ENCODE measurements at places on chromosomes 13 and 19.

- peak overlapping the region; percentile 58 for H3K27ac ChIP-seq
- H3K27me3 ChIP-seq, result no peaks in the 10 kb centered on the region
- no peaks in the 10 kb centered on the region for H3K36me3 ChIP-seq
- H3K4me3 ChIP-seq, result no peak overlapping the region
- peak; percentile 53 for DNase-seq
- peaks cover 6% of the 10 kb centered on the region for H3K4me1 ChIP-seq
Measured at GRCh38 chr13:109715902-109716301, 70.5 kb downstream of the IRS2 start.

DNA sequence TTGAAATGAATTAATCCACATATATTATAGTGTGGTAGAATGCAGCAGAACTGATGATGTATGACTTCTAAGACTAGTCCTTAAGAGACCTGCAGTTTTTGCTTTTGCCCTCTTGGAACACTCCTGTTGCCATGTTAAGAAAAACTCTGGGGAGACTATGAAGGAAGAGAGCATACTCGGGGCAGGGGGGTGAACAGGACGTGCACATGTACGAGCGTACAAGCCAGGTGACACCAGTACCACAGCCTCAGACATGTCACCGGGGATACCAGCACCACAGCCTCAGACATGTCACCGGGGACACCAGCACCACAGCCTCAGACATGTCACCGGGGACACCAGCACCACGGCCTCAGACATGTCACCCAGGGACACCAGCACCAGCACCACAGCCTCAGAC lies 15.9 kb upstream of the USPL1 start:
- H3K36me3 ChIP-seq, result no peaks in the 10 kb centered on the region
- DNase-seq, result no peak
- no peaks in the 10 kb centered on the region for H3K27me3 ChIP-seq
- no peak overlapping the region for H3K27ac ChIP-seq
- H3K4me3 ChIP-seq, result no peak overlapping the region
- no peaks in the 10 kb centered on the region for H3K4me1 ChIP-seq

GRCh38 chr19:12513531-12514061 lies 29.0 kb upstream of the ZNF709 start:
- DNase-seq, result no peak
- H3K4me1 ChIP-seq, result no peaks in the 10 kb centered on the region
- H3K27me3 ChIP-seq, result no peaks in the 10 kb centered on the region
- H3K4me3 ChIP-seq, result no peak overlapping the region

GRCh38 chr13:110538632-110539031 lies 22.9 kb downstream of the RAB20 start:
- no peak for DNase-seq
- H3K27ac ChIP-seq, result peak overlapping the region; percentile 59
- H3K36me3 ChIP-seq, result no peaks in the 10 kb centered on the region

GRCh38 chr13:110866491-110867170 lies 48.2 kb downstream of the ANKRD10 start:
- peaks cover 34% of the 10 kb centered on the region for H3K4me1 ChIP-seq
- no peaks in the 10 kb centered on the region for H3K36me3 ChIP-seq
- DNase-seq, result no peak
- no peaks in the 10 kb centered on the region for H3K27me3 ChIP-seq
- peak overlapping the region; percentile 11 for H3K27ac ChIP-seq

DNA sequence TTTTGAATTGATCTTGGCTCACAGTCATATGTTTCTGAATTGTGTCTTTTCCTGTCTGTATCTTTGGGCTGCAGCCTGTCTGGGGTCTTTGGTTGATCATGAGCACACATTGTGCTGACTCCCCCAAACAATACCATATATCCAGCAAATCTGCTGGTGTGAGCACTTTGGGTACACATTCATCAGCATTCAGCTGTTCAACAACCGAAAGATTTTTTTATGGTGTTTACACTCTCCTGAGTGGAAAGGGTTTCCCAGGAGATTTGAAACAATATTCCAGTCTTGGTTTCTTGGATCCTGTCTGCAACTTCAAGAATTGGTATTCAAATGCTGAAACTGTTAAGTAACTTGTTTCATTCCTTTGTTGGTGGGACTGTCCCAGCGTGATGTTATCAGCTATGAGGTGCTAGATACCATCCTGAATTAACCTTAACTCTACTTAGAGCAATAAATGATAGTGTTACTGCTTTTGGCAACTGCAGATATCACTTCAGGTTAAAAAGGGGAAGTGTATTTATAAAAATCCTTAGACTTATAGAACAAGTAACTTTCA lies 78.4 kb upstream of the DIAPH3 start:
- no peak overlapping the region for H3K27ac ChIP-seq
- H3K36me3 ChIP-seq, result no peaks in the 10 kb centered on the region
- DNase-seq, result no peak
- H3K27me3 ChIP-seq, result no peaks in the 10 kb centered on the region

DNA sequence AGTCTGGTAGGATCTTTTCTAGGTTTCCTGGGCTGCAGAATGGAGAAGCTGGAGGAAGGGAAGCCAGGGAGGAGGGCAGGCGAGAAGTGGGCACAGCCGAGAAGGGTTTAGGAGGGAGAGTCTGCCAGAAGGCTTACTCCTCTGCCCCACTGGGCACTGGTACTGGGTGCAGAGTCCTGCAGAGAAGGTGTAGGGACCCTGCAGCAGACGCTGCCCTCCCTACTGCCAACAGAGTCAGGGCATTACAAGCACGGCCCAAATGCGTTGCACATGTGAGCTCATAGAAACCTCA lies 726 bp upstream of the PEPD start:
- peaks cover 9% of the 10 kb centered on the region for H3K4me1 ChIP-seq
- DNase-seq, result no peak
- peak overlapping the region; percentile 67 for H3K27ac ChIP-seq
- no peaks in the 10 kb centered on the region for H3K27me3 ChIP-seq

GRCh38 chr13:41465898-41466320 lies 8.6 kb downstream of the RGCC start:
- peaks cover 21% of the 10 kb centered on the region for H3K36me3 ChIP-seq
- H3K27ac ChIP-seq, result peak overlapping the region; percentile 42
- H3K27me3 ChIP-seq, result no peaks in the 10 kb centered on the region
- peaks cover 9% of the 10 kb centered on the region for H3K4me1 ChIP-seq
- H3K4me3 ChIP-seq, result no peak overlapping the region

GRCh38 chr19:15577184-15577771 lies 37.7 kb upstream of the CYP4F8 start:
- no peak overlapping the region for H3K27ac ChIP-seq
- no peak for DNase-seq
- no peak overlapping the region for H3K4me3 ChIP-seq
- no peaks in the 10 kb centered on the region for H3K27me3 ChIP-seq
- H3K36me3 ChIP-seq, result no peaks in the 10 kb centered on the region

DNA sequence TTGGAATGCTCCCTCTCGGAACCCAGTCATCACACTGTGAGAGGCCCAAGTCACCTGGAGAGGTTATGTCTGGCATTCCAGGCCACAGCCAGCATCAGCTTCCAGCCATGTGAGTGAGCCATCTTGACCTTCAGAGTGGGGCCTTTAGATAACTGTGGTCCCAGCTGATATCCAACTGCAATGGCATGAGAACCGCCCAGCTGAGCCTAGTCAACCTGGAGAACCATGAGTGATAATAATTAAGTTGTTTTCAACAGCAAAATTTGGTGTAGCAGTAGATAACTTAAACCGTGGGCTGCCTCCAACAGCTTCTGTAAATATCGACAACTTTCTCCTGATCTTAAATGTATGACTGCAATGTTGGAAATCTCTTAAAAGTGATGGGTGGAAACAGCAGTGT lies 24.6 kb downstream of the DYRK1B start:
- H3K27ac ChIP-seq, result peak overlapping the region; percentile 33
- H3K4me3 ChIP-seq, result no peak overlapping the region
- DNase-seq, result no peak
- H3K36me3 ChIP-seq, result no peaks in the 10 kb centered on the region
- no peaks in the 10 kb centered on the region for H3K27me3 ChIP-seq

GRCh38 chr19:2164020-2164998 lies 576 bp downstream of the DOT1L start:
- no peak for DNase-seq
- H3K4me3 ChIP-seq, result peak overlapping the region; percentile 96
- H3K4me1 ChIP-seq, result peaks cover 48% of the 10 kb centered on the region

DNA sequence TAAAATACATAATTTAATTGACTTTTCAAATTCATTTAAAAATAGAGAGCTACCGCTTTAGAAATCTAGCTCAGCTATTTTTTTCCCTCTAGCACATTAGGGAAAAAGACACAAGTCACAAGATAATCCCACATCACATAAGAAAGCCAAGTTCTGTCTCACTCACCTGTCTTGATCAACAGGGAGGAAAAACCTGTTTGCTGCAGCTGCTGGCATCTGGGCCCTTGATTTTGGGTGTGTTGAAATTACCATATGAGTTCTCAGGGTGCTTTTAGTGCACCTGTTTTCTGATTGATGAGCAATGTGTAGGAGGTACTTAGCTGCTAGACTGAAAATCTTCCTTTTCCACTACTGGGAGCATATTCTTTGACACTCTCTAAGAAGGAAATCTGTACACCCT lies 53.8 kb downstream of the ZDHHC20 start:
- H3K36me3 ChIP-seq, result no peaks in the 10 kb centered on the region
- no peak overlapping the region for H3K27ac ChIP-seq
- no peaks in the 10 kb centered on the region for H3K4me1 ChIP-seq
- no peaks in the 10 kb centered on the region for H3K27me3 ChIP-seq
- H3K4me3 ChIP-seq, result no peak overlapping the region

GRCh38 chr13:105327581-105328126 lies 1207.8 kb downstream of the EFNB2 start:
- H3K36me3 ChIP-seq, result no peaks in the 10 kb centered on the region
- H3K4me1 ChIP-seq, result no peaks in the 10 kb centered on the region
- no peak overlapping the region for H3K4me3 ChIP-seq
- no peak for DNase-seq
- no peaks in the 10 kb centered on the region for H3K27me3 ChIP-seq

- H3K27ac ChIP-seq, result no peak overlapping the region
- no peaks in the 10 kb centered on the region for H3K4me1 ChIP-seq
- no peaks in the 10 kb centered on the region for H3K36me3 ChIP-seq
- H3K4me3 ChIP-seq, result no peak overlapping the region
Measured at GRCh38 chr13:109406376-109406992, 379.9 kb downstream of the IRS2 start.

- no peaks in the 10 kb centered on the region for H3K36me3 ChIP-seq
- no peak overlapping the region for H3K4me3 ChIP-seq
- no peaks in the 10 kb centered on the region for H3K27me3 ChIP-seq
- H3K27ac ChIP-seq, result no peak overlapping the region
Measured at GRCh38 chr13:25085125-25085742, 10.7 kb upstream of the PABPC3 start.

GRCh38 chr19:57778336-57778735 lies 8.9 kb downstream of the ZNF586 start:
- no peak overlapping the region for H3K4me3 ChIP-seq
- no peak for DNase-seq
- H3K27me3 ChIP-seq, result no peaks in the 10 kb centered on the region
- H3K4me1 ChIP-seq, result peaks cover 13% of the 10 kb centered on the region

DNA sequence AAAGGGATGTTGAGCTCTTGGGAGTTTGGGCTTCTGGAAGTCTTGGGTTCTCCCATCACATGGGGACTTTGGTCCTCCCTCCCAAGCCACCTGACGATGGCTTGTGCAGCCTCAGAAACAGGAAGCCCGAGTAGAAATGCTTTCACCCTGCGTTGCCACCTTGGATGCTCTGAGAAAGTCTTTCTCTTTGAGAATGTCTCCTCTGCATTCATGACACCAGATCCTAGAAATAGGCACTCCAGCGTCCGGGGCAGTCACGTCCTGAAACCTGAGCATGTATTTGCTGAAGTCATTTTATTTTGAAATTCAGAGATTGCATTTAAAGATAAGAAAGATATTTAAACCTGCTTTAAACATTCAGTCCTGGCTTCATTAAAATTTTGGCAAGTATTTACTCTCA lies 34.4 kb downstream of the CUL4A start:
- peak overlapping the region; percentile 35 for H3K27ac ChIP-seq
- H3K4me1 ChIP-seq, result no peaks in the 10 kb centered on the region
- DNase-seq, result no peak
- H3K4me3 ChIP-seq, result no peak overlapping the region
- H3K27me3 ChIP-seq, result no peaks in the 10 kb centered on the region

- DNase-seq, result no peak
- H3K4me1 ChIP-seq, result no peaks in the 10 kb centered on the region
- no peaks in the 10 kb centered on the region for H3K36me3 ChIP-seq
- H3K27me3 ChIP-seq, result no peaks in the 10 kb centered on the region
Measured at GRCh38 chr13:33323801-33324510, 38.4 kb upstream of the STARD13 start.

DNA sequence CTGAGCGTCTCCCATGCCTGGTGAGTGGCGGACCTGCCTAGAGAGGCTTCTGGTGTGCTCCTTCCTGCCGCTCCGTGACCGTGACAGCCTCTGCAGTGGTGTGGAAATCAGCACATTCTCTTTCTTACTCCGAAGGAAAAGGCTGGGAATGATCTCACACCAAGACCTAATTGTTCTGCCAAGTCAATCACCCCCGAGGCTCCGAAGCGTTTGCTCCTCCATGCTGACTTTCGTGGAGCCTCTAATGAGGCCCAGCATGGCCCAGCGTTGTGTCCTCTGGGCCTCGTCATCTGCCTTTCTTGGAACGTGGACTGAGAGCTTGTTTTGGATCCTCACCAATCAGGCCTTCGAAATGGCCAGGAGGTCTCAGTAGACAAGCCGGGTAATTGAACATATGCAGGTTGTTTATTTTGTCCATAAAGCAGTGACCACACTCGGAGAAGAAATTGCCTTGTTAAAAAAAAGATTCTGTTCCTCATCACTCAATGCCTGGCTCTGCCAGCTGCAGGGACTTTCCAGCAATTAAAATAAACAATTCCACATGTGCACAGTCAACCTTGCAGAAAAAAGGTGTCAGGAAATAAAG lies 107.1 kb downstream of the UBL3 start:
- DNase-seq, result peak; percentile 16
- no peaks in the 10 kb centered on the region for H3K36me3 ChIP-seq
- no peak overlapping the region for H3K27ac ChIP-seq
- no peaks in the 10 kb centered on the region for H3K4me1 ChIP-seq
- H3K27me3 ChIP-seq, result no peaks in the 10 kb centered on the region

- H3K27ac ChIP-seq, result no peak within 1 kb of the TSS
- no peaks in the 10 kb centered on the region for H3K27me3 ChIP-seq
- peaks cover 6% of the 10 kb centered on the region for H3K4me1 ChIP-seq
Measured at GRCh38 chr13:46104868-46105267, at the start of gene CPB2. TSS of gene CPB2 (minus strand) at chr13:46105033. CDS start at chr13:46105009, 24 bp downstream.

DNA sequence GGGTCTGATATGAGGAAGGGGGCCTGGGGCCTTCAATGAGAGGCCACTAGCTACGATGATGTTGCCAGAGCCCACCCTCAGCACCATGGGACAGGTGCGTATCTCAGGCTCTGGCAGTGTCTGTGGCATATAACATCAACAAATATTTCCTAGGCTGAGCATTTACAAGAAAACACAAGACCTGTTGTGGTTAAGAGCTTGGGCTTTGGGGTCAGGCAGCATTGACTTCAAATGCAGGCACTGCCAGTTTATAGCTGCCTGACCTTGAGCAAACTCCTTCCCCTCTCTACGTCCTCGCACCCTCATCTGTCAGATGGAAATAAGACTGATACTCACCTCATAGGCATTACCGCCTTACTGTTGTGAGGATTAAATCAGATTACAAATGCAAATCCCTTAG lies 156.0 kb downstream of the KATNAL1 start:
- no peak overlapping the region for H3K4me3 ChIP-seq
- no peak overlapping the region for H3K27ac ChIP-seq
- no peaks in the 10 kb centered on the region for H3K27me3 ChIP-seq
- no peaks in the 10 kb centered on the region for H3K36me3 ChIP-seq
- no peak for DNase-seq
- H3K4me1 ChIP-seq, result no peaks in the 10 kb centered on the region
